ENCODE measurements at places on chromosomes 16 and 17.

GRCh38 chr16:58495521-58496331, 4.2 kb upstream of the NDRG4 start:
- no peak for DNase-seq

- DNase-seq: no peak
Observed at GRCh38 chr17:10724546-10725195, 5.2 kb downstream of the TMEM220 start.

DNA sequence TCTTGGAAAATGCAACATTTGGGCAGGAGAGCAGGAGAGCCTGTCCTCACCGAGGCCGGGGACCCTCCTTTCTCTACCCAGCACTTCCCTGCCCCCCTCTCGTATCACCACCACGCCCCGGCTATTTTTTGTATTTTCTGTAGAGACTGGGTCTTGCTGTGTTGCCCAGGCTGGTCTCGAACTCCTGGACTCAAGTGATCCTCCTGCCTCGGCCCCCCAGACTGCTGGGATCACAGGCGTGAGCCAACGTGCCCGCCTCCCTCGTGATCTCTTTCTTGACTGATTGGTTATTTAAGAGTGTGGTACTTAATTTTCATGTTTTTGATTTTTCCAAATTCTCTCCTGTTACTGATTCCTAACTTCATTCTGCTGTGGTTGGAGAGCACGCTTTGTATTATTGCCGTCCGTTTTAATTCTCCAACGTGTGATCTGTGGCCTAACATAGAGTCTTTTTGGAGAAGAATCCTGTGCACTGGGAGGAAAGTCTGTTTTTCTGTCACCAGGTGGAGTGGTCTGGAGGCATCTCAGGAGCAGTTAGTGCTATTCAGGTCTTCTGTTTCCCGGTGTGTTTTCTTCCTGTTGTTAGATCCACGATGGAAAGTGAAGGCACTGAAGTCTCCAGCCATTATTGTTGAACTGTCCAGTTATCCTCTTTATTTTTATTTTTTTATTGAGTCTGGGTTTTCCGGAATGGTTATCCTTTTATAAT, 40.4 kb downstream of the ZNF778 start:
- no peak for DNase-seq

GRCh38 chr17:73201215-73202069, 8.6 kb downstream of the COG1 start:
- DNase-seq: no peak

- DNase-seq: no peak
Observed at GRCh38 chr17:62614142-62614541, 13.3 kb upstream of the MRC2 start.

DNA sequence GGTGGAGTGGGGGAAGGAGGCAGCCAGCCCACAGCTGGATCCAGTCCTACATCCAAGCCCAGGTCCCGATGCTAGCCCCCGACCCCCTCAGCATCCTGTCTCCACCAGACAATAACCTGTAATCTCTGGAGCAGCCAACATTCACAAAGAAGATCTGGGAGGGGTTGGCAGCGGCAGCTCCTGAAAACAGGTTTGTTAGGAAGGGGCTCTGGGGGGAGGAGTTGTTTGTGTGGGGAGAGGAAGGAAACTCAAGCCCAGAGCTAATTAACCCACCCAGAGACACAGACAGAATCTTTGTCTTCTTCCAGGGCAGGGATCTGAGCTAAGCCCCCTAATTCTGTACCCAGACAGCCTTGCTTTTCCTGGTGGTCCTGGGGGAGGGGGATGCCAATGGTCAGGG, 4.6 kb upstream of the C17orf113 start:
- DNase-seq: no peak

- no peak for DNase-seq
Observed at GRCh38 chr17:75295201-75296158, 6.2 kb upstream of the SLC25A19 start.

- DNase-seq: no peak
Observed at GRCh38 chr17:29195465-29196081, 15.4 kb upstream of the MYO18A start.

- no peak for DNase-seq
Observed at GRCh38 chr17:49108318-49108717, 24.3 kb upstream of the B4GALNT2 start.

- DNase-seq: no peak
Observed at GRCh38 chr17:12992676-12993075, 25.2 kb downstream of the ELAC2 start.

DNA sequence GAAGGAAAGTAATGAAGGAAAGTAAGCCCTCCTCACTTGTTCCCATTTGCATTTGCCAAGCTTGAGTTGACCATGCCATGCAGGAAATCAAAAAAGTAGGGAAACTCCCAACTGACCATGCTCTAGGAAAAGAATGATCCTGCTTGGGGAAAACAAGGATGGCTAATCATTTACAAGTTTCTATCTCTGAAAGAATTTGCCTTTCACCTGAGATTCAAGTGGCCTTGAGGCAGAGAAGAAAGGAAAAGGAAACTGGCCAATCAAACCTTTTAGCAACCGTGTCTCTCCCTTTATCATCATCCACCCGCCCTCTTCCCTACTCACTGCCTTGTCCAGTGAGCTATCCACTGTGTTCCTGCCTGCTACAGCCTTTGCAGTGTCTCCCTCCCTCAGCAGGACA, 757.2 kb upstream of the SOX9 start:
- DNase-seq: no peak

GRCh38 chr16:50884066-50884860, 142.4 kb downstream of the CYLD start:
- no peak for DNase-seq

DNA sequence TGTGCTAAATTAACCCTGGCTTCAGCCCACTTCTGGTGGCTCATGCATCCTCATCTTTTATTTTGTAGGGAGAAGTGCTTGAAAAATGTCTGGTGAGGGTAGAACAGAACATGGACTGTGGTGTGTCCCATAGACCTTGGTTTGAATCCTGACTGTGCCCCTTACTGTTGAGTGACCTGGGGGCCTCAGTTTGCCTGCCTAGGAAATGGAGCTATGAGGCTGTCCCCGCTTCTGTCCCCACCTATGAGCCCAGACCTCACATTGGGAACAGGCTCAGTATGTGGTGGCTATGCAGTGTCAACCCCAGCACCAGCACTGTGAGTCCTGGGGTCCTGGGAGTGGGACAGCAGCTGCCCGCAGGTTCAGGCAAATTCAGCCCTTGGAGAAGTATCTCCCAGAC, 186.3 kb upstream of the GSE1 start:
- DNase-seq: no peak

DNA sequence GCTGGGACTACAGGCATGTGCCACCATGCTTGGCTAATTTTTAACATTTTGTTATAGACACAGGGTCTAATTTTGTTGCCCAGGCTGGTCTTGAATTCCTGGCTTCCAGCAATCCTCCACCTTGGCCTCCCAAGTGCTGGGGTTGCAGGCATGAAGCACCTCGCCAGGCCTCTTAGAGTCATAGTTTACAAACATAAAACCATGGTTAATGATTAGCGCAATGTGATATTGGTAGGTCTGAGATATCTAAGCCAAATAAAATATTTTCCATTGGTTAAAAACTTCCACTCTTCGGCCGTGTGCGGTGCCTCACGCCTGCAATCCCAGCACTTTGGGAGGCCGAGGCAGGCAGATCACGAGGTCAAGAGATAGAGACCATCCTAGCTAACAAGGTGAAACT, 16.6 kb downstream of the TXNDC11 start:
- DNase-seq: no peak

DNA sequence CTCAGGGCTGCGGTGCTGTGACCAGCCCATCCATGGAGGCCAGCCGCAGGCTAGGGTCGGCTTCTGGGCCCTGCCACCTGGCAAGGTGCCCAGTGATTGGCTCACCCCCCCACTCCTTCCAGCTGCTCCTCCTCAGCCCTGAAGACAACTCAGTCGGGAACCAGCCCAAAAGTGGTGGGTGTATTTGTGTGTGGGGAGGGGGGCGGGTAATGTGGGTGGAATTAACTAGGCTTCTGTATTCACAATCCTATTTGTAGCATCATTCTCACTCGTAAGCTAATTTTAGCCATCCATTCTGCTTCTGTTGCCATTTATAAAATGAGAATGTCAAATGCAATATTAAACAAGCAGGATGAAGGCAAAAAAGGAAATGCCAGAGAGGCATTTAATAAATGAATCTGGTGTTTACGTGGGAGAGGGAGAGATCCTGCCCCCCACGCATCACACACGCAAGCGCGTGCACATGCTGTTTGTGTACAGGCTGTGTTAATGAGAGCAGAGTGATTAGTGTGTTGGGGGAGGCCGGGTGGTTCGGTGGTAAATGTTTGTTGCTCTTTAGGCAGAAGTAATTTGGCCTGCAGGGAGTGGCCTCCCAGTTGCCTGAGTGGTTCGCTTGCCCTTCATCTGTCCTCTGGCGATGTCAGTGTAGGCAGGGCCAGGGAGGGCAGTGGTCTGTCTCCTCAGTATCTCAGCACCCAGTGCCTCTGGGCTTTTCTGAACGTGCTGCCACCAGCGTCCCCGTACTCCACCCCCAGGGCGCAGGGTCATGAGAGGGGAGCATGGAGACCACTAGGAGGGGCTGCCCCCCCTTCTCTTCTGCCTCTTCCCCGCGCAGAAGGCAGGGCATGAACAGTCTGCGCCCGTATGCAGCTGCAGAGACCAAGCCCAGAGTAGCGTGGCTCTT, 140.1 kb downstream of the CCDC182 start:
- DNase-seq: peak; percentile 77

DNA sequence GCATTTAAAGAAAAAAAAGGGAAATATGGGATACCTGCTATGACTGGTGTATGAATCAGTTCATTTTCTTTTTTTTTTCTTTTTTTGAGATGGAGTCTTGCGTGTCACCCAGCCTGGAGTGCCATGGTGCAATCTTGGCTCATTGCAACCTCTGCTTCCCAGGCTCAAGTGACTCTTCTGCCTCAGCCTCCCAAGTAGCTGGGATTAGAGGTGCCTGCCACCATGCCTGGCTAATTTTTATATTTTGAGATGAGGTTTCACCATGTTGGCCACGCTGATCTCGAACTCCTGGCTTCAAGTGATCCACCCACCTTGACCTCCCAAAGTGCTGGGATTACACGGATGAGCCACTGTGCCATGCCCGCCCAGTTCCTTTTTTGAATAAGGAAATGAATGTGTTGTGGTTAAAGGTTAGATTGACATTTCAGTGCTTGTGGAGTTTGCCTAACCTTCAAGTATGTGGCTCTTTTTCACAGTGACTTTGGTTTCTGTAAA, 7.7 kb downstream of the HAPSTR1 start:
- DNase-seq: no peak

DNA sequence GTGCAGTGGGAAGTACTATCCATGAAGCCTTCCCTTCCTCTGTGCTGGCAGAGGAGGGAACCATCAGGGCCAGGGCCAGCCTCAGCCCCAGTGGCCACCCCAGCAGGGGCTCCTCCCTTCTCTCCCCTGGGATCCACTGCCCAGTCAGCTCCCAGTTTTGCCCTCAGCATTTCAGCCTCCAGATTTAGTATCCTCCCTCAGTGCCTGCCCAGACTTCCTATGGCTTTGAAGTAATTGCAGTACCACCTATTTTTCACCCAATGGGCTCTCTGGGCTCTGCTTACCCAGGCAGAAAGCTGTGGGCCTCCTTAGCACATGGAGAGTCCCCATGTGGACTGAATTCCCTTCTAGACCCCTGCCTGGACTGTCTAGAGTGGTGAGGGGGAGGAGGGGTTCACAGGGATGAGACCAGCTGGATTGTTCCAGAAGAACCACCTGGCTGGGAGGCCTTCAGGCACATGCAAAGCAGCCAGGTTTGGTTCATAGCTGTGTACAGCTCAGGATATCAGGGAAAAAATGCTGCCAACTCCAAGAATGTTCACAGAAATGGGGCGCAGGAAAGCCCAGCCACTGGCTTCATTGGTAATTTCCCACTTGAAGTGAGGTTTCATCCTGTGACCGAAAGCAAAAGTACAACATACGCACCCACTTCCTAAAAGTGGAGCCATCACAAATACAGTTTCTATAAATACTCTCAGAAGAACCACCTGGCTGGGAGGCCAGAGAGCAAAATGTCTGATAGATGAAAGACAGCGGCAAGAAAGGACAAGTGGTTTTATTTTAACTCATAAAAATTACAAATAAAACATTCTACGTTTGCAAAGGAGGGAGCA, 15.2 kb upstream of the HERPUD1 start:
- DNase-seq: no peak

- no peak for DNase-seq
Observed at GRCh38 chr16:4700380-4700996, 7.1 kb downstream of the NUDT16L1 start.

- no peak for DNase-seq
Observed at GRCh38 chr16:11101695-11102522, 154.1 kb downstream of the SOCS1 start.

DNA sequence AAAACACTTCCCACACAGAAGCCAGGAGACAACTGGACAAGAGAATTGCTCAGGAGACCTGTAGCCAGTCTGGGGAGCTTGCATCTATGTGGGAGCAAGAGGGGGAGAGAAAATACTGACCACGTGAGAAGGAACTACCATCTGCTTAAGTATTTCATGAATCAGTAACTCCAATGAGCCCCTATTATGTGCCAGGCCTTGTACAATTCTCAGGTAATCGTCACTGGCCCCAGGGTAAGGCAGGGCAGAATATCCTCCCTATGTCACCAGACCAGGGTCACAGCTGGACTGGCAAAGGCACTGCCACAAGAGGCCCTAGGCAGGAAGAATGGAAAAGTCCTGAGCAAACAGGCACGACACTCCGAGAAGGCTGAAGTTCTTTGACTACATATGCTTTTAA, 25.9 kb downstream of the USP7 start:
- no peak for DNase-seq

DNA sequence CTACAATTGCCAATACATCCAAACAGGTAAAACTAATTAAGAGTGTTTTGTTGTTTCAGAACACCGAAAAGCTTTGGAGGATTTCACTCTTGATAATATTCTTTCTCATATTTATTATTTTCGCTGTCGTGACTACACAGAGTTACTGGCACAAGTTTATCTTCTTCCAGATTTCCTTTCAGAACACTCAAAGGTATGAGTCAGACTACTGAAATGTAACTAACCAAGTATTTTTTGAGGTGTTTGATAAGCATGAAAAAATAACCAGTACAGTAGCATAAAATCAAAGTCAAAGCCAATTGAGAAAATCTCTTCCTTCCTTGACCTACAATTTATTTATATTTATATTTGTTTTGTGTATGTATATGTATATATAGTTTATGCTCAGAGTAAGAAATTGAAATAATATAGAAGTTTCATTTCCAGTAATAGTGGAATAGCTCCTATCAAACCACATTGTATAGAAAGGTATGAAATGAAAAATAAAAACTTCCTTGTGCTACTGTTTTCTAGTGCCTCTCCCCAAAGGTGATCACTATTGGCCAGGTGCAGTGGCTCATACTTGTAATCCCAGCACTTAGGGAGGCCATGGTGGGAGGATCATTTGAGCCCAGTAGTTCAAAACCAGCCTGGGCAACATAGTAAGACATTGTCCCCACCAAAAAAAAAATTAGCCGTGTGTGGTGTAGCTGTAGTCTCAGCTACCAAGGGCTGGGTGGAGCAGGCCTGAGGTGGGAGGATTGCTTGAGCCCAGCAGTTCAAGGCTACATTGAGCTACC, 10.9 kb downstream of the RAD51C start:
- DNase-seq: no peak

Data from SHP77 treated with DMSO at 0.1 percent for 48 hours (cell line).